ENCODE measurements at places on chromosomes 12 and 14.

DNA sequence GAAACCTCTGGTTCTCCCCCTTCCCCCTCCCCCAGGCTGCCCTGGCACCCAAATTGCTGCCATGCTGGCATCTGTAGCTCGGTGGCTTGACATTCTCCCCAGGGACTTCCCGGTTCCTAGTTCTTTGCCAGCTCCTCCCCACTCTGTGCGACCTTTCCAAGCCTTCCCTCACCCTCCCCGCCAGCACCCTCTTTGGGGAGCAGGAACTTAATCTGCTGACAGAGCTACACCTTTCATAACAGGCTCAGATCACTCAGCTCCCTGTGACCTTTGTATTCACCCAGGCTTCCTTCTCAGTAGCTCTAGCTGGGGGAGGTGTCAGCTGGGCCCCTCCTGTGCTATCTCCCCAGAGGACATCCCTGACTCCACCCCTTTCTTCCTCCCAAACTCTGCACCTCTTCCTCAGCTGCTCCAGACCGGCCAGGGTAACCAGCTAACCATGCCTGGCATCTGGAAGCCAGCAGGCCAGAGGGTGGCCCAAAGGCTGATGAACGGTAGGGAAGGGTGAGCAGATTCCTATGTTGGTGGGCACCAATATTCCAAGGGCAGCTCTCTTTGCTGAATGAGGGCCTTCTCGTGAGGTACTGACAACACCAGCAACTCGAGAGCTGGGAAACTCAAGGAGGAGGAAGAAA, 1.8 kb upstream of the COX14 start:
- no peak for DNase-seq

DNA sequence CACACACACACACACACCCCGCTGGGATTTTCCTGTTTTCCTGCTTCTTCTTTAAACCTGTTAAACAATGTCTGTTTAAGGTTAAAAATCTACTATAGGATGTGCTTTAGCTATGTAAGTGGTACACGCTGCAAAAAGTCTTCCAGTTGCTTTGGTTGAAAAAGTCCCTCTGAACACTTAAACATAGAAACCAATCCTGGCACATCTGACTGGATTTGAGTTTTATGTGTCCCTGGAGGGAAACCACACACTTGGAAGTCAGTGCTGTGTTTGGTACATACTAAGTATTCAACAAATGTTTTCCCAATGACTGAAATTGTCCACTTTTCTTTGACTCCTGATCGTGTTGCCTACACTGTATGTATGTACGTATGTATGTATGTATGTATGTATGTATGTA, 22.0 kb downstream of the CFL2 start:
- no peak for DNase-seq

DNA sequence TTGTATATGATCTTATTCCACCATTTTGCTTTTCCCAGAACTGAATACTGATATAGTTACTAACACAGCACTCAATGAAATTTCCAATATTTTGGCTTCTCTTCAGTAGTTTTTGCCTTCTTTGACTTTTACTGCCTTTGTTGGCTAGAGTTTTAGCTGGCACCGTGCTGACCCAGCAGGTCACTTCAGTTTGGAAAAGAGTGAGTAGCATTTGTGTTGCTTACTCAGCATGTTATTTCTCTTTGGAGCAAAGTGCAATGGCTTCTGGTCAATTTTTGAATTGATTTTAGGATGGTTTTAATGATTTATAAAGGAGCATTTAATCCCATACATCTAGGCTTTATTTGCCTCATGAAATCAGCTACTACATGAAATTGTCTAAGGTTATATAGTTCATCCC, 119.2 kb downstream of the ETNK1 start:
- DNase-seq: no peak

- DNase-seq: no peak
Measured at GRCh38 chr14:101439023-101439422, 122.3 kb upstream of the DIO3 start.

DNA sequence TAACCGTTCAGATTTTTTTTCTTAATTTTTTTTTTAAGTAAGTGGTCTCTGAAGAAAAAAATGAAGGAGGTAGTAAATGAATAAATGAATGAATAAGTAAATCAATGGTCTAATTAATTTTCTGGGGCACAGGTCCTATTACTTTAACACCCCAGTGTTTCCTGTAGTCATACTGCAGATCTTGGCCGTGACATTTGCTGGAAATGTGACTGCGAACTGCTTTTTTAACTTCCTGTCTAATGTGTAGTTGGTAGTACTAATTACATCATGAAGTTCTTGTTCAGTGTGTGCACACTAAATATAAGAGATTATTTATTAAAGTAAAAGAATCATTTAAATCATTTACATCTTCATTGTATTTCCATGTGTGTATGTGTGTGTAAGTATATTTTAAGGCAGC, 45.4 kb downstream of the AEBP2 start:
- DNase-seq: no peak
